Amygdala (tissue), 56 donors: ENCODE measurements at places on chromosomes 16 and 17.

DNA sequence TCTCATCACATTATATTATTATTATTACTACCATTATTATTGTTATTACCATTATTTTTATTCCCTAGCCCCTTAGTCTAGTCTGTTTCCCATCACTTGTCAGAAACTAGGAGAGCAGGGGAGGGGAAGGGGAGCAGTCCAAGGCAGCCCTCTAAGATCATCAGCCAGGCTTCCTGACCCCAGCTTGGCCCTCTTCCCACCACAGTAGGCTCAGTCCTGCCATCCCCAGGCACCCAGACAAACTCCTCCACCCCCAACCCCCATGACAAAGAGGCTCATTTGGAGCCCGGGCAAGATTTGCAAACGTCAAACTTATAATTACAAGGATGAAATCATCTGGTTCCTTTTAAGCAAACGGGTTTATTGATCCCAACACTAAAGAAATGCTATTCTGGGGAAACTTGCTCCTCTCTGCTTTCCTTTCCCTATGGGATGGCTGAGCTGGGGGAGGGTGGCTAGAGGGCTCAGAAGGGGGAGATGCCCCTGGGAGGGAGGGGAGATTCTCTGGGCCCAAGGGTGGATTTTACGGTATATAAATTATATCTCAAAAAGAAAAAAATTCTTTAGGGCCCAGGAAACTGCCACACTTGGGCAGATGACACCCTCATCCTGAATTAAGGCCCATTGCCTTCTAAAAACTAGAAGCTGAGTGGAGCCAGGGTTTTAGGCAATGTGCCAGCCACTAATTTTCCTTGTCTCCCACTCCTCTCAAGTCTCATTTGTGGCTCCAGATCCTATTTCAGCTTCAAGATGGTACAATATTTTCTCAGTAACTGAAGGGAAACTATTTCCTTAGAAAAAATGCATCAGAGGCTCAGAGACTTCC is 4.4 kb upstream of the CBFB start:
- no peak for DNase-seq

GRCh38 chr16:7055443-7055842 is 277.2 kb upstream of the RBFOX1 start:
- no peak for DNase-seq

DNA sequence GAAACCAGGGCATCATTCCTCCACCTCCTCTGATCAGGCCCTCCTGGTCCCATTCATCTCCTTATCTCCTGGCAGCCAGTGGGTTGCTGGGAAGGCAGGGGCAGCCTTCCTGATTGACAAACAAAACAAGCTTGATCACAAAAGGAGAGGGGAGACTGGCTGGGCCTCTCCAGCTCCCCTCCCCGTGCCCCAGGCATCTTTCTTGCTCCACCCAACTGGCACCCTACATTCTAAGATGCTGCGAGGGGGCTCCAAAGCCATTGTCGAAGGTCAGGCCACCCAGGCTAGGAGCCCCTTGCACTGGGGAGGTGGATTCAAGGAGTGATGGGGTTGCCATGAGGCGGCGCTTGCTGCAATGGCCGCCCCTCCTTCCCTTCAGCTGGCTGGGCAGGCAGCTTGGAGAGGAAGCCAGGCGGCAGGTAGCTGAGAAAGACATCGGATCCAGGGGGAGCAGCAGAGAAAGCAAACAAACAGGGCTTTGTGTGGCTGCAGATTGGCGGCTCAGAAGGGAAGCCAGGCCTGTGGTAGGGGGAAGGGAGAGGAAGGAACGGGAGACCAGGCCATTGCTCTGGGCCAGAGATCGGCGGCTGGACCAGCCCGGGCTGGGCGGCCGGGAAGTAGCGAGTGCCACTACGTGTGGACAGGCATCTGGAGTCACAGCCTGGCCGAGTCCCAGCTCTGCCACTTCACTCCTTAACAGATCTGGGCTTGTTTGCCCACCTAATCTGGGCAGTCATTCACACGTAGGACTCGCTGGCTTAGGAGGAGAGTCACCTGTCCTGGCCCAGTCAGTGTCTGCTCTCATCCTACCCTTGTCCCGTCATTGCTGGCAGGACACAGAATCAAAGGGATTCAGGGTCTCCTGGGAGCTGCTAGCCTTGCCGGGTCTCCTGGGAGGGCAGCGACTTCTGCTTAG is 12.3 kb downstream of the RAI1 start:
- peak; percentile 49 for DNase-seq

DNA sequence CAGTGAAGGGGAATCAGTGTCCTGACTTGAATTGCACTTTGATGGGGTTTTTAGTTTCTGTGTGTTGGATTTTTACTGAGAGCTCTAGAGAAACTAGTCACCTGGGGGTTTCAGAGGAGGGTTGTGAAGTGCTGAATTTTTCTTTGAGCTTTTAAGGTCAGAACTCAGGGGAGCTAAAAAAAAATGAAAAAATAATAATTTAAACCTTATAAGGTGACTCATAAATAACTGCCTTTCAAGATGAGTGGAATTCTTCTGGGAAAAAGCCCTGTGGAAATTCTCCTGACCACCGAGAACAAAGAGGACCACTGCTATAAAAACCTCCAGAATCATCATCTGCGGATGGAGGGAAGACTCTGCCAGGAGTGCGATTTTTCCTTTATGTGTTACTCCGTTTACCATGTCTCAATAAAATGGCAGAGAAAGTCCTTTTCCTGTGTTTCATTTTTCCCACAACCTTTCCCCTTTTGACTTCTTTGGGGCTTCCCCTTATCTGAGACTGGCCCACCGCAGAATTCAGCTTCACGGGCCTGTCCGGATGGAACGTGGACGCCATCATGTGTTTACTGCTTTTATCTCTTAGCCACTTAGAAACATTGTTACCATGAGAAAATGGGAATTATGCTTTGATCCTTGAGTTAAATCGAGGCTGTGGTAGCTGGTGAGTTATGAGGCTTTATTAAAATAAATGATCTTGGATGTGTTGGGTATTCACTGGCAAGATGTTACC is 39.7 kb downstream of the RPTOR start:
- DNase-seq, result no peak

DNA sequence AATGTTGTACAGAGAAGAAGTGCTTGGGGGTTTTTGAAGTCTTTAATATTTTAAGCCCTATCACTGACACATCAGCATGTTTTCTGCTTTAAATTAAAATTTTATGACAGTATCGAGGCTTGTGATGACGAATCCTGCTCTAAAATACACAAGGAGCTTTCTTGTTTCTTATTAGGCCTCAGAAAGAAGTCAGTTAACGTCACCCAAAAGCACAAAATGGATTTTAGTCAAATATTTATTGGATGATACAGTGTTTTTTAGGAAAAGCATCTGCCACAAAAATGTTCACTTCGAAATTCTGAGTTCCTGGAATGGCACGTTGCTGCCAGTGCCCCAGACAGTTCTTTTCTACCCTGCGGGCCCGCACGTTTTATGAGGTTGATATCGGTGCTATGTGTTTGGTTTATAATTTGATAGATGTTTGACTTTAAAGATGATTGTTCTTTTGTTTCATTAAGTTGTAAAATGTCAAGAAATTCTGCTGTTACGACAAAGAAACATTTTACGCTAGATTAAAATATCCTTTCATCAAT is 57.8 kb downstream of the HLF start:
- DNase-seq, result no peak

DNA sequence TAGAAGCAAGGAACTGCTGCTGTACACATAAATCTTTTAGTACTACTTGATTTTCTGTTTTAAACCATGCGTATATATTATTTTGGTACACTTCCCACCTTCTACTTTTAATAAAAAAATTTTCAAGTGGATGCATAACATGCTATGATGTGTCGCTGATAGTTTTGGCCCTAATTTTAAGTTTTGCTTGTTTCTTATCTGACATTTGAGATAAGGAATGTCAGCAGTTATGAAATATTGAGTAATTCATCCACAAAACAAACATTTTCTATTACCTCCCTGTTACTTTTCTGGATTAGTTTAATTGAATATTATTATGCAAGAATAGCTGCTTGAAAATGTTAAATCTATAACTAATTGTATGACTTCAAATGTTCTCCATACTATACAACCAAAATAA is 35.8 kb downstream of the N4BP1 start:
- no peak for DNase-seq

DNA sequence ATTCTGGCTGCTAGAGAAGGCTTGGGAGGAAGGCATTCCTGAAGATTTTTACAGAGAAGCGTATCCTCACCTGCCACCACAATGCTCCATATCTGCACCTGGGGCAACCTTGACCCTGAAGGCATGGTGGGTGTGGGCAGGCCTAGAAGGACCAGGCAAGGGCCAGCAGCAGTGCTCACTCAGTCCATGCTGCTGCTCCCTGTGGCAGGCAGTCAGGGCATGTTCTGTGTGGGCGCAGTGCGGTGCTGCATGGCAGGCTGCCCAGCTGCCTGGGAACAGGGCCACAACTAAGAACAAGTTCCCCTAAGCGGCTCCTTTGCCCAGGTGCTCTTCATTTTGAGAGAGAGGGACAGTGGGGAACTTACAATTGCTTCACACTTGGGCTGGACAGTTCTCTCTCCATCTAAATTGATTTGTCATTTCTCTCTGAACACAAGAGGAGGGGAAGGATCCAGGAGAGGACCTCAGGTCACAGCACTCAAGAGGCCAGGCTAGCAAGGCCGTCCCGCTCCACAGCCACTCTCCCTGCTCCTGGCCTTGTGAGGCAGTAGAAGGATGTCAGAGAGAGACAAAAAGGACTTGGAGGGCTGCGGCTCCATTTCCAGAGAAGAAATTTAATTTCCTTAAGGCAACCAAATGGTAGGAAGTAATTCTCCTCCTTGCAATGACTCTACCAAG is 158.8 kb downstream of the AATF start:
- DNase-seq, result peak; percentile 70
